Hematopoietic multipotent progenitor cell treated with erythropoietin and hydrocortisone succinate and interleukin-3 and kit ligand, for 6 days (in vitro differentiated cells): ENCODE measurements at places on chromosomes 6 and 20.

DNA sequence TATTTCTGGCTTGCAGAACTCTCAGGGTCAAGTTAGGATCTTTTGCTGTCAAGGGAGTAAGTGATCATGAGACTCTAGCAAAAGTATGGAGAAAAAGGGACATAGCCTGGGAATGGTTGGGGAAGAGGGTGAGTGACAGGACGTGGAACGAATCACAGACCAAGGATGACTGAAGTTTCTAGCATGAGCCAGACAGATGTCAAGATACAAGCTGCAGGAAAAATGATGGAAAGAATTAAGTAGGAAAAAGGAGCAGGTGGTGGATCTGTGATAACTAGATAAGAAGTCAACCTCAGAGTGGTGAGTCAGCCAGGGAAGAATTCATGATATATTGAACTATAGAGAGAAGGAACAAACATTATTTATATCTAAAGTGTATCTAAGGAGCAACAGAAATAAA lies 159.8 kb upstream of the SYNDIG1 start:
- DNase-seq: no peak

- DNase-seq: no peak
Observed at GRCh38 chr6:157848693-157849092, 25.6 kb downstream of the SNX9 start.

DNA sequence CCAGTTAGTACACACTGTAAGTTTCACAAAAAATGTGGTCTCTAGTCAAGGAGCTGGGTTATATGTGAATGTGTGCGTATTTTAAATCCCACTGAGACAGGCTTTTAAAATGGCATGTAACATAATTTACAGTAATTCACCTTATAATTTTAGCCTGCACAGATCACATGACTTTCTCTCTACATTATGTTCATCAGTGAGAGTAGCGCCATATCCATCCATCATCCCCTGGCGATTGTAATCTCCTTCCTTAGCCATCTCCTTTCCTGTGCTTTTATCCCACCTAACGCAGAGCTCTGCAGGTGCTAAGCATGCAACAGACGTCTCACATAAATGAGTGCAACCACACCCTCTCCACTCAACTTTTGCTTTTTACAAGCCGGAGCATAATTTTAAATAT lies 210.8 kb downstream of the TBC1D7 start:
- DNase-seq: no peak

DNA sequence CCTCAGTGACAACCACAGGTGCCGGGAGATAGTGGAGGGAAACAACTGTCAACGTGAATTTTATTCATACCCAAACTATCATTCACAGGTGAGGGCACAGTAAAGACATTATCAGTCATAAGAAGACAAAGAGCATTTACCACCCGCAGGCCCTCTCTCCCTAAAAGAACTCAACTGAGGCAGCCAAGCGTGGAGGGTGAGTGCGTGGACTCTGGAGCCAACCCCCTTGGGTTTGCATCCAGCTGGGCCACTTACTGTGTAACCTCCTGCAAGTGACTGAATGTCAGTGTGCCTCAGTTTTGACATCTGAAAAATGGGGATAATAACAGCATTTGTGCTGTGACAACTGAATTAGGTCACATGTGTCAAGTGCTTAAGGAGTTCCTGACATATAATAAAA lies 70.6 kb upstream of the KCNK16 start:
- DNase-seq: no peak

DNA sequence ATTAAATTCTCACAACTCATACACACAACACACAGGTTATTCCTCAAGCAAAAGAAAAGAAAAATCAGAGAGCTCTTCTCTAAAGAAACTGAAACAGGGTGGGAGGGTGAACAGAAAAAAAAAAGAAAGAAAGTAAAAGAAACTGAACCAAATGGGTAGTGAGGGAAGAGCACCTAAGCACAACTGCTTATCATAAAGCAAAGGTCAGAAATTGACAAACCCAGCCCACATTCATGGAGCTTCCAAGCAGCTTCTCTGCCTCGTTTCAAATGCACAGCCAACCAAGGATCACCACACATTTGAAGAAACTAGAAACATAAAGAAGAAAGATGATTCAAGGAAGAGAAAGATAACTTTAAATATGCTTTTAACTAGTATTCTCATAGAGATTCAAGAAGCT lies 90.5 kb downstream of the RNGTT start:
- DNase-seq: no peak

GRCh38 chr6:165799391-165800153 lies 136.5 kb upstream of the PDE10A start:
- no peak for DNase-seq

DNA sequence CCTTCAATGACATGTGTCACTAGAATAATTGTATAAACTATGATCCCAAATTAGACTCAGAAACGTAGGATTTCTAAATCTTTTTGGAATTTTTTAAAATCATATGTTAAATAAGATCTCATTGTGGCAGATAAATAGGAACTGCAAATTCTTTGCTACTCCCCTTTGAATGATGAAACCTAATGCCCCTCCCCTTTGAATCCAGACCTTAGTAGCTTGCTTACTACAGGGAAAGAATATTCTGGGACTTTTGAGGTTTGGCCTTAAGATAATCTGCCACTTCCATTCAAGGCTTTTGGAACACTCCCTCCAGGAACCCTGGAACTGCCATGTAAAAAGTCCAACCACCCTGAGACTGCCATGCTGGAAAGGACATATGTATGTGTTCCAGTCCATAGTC lies 7.1 kb downstream of the TDP2 start:
- DNase-seq: no peak

DNA sequence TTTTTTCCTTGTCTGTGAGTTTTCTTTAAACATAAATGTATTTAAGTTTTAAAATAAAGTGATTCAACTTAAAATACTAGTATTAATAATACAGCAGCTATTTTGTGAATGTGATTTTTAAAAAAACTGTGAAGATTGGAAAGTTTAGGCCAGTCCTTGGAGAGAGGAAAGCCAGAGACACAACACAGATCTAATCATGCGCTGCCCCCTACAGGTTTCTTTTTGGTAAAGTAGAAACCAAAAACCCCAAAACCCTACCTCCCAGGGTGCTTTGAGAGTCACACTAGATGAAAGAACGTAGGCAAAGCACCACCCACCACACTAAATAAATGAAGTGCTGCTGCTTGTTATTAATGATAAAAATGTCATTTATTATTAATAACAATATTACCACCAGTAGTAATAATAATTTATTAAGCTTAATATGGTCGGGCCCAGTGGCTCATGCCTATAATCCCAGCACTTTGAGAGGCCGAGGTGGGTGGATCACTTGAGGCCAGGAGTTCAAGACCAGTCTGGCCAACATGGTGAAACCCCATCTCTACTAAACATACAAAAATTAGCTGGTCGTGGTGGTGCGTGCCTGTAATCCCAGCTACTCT lies 33.7 kb downstream of the SLC9A8 start:
- peak; percentile 91 for DNase-seq

GRCh38 chr6:31037169-31037568 lies 26.9 kb downstream of the MUC22 start:
- DNase-seq: no peak

DNA sequence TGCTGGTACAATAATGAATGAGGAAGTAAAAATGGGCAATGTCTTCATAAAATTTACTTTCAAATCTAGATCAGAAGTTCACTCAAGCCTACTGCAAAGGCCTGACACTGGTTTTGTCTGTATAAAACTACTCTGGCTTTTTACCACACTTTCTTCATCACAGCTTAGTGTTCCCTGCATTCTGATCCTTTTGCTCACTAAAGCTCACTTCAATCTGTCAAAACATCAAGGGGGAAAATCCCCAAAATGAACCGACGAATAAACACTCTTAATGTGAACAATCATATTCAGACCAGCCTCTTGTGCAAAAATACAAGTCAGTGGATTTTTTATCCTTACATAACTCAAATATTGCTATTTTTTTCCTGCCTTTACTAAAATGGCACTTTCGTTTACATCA lies 98.5 kb downstream of the PRDM1 start:
- no peak for DNase-seq

- DNase-seq: no peak
Observed at GRCh38 chr20:52809003-52809402, 163.2 kb upstream of the TSHZ2 start.

- DNase-seq: no peak
Observed at GRCh38 chr6:146202570-146202969, 173.7 kb downstream of the GRM1 start.

- DNase-seq: no peak
Observed at GRCh38 chr6:165823609-165824326, 160.7 kb upstream of the PDE10A start.

GRCh38 chr6:21299216-21299615 lies 294.3 kb upstream of the SOX4 start:
- no peak for DNase-seq

DNA sequence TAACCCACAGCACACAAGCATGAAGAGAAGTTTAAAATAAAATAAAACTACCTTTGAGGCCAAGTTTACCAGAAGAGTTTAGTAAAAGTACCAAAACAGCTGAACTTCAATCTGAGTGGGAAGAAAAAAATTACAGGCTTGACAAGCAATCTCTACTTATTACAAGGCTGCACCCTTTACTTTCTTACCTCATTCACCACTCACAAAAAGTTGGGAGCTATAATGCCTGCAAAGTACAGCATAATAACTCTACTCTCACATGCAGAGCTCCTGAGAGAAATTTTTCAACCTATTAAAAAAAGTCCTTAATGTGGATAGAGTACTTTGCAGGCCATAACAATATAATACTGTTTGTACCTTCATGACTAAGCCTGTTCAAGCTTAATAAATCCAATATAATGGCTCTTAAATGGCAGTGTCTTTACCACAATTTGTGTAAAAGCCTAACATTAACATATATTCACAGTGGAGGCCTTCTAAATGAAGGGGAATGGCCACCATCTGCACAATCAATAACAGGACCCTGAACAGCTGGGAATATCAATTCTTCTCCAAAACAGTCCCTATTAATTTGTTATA lies 103.1 kb downstream of the DST start:
- DNase-seq: no peak

- DNase-seq: peak; percentile 68
Observed at GRCh38 chr6:154156135-154156896, 117.3 kb downstream of the OPRM1 start.

GRCh38 chr20:34875642-34876405 lies 588 bp upstream of the ACSS2 start:
- peak; percentile 99 for DNase-seq

DNA sequence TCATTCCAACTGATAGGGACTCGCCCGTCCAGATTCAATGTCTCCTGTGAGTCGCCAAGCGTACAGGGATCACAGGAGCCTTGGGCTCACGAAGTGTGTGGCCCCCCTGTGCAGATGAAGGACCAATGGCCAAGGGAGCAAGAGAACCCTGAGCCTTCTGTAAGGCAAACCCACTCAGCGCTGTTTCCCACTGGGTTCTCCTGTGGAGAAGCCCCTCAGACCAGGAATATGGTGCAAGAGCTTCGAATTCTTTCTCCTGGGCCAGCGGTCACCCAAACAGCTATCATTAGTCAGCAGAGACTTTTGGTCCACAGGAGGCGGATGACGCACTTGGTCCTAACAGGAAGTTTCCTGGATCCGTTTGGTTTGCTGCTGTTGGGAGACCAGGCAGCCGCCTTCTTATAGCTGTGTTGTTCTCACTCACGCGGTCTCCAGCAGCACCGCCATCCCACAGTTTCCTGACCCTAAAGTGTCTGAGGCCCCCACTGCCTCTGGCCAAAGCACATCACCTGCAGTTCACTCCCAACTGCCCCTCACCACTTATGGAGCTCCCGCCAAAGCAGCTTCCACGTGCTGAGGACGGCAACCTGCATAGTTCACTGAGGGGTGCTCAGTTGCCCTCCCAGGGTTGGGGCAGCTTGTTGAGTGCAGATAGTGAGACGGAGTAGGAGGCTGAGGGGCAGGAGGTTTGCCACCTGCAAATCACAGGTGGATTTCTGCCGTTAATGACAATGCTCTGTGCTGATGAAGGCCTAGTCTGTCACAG lies 268.6 kb downstream of the ERMARD start:
- DNase-seq: no peak

DNA sequence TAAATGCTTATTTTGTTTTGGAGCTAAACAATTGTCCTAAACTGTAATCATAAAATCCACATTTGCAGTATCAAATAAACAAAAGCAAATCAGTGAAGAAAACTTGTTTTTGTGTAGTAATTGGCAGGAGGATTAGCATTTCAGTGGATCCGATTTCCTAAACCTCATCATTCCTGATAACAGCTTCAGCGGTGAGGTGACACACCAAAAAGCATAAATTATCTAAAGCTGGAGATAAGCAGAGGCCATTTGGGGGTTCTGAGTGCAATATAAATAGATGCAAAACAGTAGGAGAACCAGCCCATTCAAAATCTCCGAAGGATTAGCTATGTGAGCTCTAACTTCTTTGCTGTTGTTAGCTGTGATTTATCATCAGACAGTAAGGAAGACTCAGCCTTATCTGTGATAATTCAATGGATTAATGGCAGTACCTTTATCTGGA lies 235.8 kb downstream of the EPHA7 start:
- DNase-seq: no peak

DNA sequence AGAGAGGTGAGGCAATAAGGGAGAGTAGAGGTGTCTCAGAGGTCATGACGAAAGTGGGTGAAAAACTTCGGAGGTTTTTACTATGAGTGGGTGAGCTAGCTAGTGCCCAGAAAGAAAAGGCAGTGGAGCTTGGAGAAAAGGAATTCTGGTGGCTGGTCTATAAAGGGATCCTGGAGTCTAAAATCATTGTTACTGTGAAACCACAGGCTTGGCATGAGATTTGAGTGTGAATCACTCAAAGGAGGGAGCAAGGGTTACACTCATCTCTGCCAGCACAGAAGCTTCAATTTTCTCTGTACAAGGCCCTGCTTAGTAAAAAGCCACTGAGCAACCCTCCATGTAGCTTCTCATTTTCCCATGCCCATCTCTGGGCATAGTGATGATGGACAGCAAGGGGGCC lies 47.5 kb downstream of the CD83 start:
- no peak for DNase-seq

DNA sequence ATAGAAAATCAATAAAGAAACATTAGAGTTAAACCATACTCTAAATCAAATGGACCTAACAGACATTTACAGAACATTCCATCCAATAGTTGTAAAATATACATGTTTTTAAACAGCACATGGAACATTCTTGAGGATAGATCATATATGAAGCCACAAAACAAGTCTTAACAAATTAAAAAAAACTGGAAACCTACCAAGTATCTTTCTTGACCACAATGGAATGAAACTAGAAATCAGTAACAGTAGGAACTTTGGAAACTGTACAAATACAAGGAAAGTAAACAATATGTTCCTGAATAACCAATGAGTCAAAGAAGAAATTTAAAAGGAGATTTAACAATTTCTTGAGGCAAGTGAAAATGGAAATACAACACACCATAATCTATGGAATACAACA lies 91.2 kb upstream of the GLP1R start:
- no peak for DNase-seq

GRCh38 chr6:53112404-53112803 lies 36.2 kb downstream of the GCM1 start:
- DNase-seq: no peak

DNA sequence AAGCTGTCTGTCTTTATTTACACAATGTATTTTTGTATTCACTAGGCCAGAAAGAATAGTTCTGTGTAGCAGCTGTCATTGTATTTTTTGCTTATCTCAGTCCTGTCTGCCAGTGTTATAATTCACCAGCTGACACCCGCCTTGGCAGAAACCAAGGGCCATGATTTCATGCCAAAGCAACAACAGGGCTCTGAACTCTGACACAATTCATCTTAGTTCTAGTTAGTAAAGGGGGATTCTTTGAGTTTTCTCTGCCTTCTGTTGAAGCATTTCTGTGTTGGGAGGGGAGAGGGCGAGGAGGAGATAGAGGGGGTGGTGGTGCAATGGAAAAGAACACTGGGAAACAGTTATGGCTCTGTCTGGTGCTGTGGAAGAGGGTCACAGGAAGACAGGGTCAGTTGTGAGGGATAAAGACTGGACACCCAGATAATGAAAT lies 684.6 kb upstream of the MARCKS start:
- DNase-seq: no peak

GRCh38 chr20:53495398-53496092 lies 98.1 kb downstream of the ZNF217 start:
- DNase-seq: no peak
